ENCODE measurements at places on chromosomes 2 and 18.

DNA sequence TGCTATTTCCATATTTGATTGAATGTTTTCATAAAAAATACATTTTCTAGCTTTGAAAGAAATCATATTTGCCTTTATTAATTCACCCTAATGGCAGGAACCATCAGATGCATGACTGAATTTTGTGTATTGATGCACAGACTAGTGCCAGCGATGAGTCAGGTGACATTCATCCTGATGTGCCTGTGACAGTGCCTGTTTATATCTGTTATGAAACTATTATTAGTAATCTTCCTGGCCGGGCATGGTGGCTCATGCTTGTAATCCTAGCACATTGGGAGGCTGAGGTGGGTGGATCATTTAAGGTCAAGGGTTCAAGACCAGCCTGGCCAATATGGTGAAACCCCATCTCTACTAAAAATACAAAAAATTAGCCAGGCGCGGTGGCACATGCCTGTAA, 170.0 kb downstream of the TSN start:
- DNase-seq: no peak

- no peak for DNase-seq
Measured at GRCh38 chr18:27491772-27492171, 306.7 kb upstream of the CHST9 start.

- no peak for DNase-seq
Measured at GRCh38 chr2:100066246-100066645, 76.1 kb downstream of the AFF3 start.

DNA sequence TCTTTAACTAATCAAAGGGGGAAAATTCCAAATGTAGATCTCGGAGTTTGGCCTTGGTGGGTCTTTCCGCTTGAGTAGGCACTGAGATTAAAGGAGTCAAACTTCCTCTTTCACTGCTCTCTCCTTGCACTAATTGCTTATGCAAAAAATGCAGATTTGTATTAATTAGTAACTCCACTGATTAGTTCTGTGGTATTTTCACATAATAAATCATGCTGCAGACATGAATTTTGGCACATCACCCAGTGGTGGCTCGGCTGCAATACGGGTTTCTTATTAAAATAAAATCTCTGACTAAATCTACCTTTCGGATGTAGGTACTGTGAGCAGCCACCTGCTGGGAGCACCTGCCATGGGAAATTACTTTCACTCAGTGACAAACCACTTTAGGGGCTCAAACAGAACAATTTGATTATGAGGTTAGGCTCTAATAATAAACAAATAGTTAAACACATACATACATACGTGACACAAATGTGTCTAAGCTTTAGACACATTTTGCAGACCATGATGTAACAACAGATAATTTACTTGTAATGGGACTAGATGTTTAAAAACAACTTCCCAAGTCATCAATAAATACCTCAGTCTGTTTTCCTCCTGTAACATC, 6.4 kb upstream of the NEUROD1 start:
- no peak for DNase-seq

DNA sequence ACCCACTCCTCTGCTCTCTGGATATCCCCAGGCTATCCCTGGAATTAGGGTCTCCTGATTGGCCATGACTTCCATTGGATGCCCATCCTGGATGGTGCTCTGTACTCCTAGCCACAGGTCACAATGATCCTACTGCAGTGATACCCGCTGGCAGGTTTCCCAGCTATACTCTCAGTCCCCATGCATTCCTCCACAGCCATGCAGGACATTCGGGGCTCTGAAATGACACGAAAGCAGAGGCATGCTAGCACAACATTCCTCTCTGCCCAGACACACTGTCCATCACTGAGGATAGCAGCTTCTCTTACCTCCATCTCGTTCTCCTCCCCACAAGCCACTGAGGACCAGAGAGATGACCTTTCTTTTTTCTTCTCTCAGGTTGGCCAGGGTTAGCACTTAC, 51.7 kb upstream of the SPATS2L start:
- no peak for DNase-seq

GRCh38 chr2:1186421-1186820, 226.8 kb upstream of the TPO start:
- no peak for DNase-seq

DNA sequence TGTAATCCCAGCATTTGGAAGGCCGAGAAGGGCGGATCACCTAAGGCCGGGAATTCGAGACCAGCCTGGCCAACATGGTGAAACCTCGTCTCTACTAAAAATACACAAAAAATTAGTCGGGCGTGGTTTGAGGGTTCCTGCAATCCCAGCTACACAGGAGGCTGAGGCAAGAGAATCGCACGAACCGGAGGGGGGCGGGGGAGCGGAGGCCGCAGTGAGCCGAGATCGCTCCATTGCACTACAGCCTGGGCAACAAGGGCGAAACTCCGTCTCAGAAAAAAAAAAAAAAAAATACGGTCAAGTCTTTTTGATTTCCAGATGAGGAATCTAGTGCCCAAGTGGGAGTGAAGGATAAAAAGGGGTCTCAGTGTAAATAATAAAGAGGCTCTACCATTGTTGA, 16.5 kb upstream of the MEIS1 start:
- DNase-seq: no peak

GRCh38 chr18:2148823-2149222, 422.5 kb downstream of the METTL4 start:
- no peak for DNase-seq

All from effector memory CD4-positive, alpha-beta T cell (primary cell).